Gastroesophageal sphincter (tissue), 4 donors: ENCODE measurements at places on chromosomes 12 and 14.

DNA sequence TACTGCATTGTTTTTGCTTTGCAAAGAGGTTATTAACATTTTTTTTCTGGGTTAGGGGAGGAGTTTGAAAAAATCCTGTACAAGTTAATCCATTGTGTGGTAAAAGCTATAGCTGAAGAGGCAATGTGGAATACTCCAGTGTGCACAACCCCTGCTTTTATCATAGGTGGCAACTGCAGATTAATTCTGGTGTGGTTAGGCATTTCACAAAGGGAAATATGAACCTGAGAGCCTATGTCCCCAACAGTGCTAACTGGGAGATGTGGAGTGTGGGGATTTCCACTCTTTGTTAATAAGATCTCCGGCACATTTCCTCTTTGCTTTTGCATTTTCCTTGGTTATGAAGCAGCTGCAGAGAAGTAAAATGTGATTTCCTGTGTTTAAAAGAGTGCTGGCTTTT, 33.6 kb downstream of the PRORP start:
- no peaks in the 10 kb centered on the region for H3K4me1 ChIP-seq
- no peak overlapping the region for H3K4me3 ChIP-seq
- H3K27me3 ChIP-seq: no peaks in the 10 kb centered on the region
- H3K27ac ChIP-seq: no peak overlapping the region
- peaks cover 4% of the 10 kb centered on the region for H3K36me3 ChIP-seq

- no peaks in the 10 kb centered on the region for H3K36me3 ChIP-seq
- no peaks in the 10 kb centered on the region for H3K4me1 ChIP-seq
- H3K27ac ChIP-seq: no peak overlapping the region
- H3K4me3 ChIP-seq: no peak overlapping the region
Measured at GRCh38 chr12:17829813-17830212, 260.2 kb downstream of the RERGL start.

DNA sequence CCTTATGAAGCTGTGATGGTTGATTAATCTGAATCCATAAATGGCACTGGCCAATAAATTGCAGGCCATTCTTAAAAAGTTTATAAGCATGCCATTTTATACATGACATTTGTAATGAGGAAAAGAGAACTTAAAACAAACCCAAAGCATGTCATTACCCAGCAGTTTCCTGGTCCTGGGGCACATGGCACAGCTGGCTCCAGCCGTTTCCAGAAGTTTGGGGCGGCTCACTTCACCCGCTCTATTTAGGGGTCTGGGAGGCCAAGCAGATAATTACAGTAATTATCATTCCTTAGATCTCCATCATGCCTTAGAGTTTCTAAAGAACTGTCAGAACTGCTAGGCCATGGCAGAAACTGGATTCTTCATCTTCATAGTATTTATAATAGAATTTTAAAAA, 6.4 kb downstream of the ADGRD1 start:
- H3K27me3 ChIP-seq: no peaks in the 10 kb centered on the region
- H3K36me3 ChIP-seq: no peaks in the 10 kb centered on the region
- H3K4me3 ChIP-seq: no peak overlapping the region
- H3K27ac ChIP-seq: peak overlapping the region; percentile 47
- ATAC-seq: no peak

DNA sequence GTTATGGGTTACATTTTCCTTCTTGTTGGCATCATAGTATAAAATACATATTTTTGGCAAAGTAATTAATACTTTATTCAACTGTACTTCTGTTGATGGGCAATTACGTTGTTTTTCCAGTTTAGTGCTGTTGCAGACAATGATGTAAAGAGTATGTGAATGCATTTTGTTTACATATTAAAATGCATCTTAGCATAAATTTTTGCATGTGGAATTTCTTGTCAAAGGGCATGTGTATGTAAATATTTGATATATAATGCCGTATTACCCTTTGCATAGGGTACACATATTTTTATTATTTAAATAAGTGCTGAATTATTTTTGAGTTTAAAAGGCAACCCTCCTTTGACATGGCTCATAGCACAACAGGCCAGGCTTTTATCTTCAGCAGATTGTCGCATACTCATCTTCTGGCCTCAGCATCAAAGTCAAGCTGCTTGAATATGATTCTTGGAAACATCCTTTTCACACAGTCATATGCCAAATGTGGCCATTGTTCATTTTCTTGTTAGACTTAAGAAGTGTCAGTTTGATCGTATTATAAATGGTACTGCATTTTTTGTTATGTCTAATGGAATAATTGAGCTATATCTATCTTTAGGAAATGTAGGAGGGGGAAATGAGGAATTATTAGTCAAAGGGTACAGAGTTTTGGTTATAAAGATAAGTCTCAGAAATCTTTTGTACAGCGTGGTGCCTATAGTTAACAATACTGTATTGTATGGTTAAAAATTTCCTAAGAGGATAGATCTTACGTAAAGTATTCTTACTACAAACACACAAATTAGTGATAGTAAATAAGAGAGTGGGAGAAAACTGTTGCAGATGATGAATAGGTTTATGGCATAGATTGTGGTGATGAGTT, 138.5 kb downstream of the FUT8 start:
- no peaks in the 10 kb centered on the region for H3K36me3 ChIP-seq
- no peaks in the 10 kb centered on the region for H3K4me1 ChIP-seq
- no peaks in the 10 kb centered on the region for H3K27me3 ChIP-seq
- no peak overlapping the region for H3K4me3 ChIP-seq
